ENCODE measurements at places on chromosomes 7 and 10.

DNA sequence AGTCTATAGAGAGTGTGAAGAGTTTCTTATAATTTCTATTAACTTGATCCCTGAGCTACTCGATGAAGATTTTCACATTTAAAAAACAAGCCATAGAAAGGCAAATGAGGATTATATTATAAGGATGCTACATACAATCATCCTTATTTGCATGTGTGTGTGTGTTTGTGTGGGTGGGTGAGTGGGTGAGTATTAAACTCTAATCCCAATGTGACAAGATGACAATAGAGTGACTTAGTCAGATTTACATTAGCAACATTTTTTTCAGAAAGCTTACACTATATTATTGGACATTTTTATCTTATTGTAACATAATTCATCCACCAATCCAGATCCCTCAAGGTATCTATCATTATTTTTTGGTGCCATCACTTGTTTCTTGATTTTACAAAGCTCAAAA lies 331.7 kb downstream of the SORCS1 start:
- DNase-seq = no peak

GRCh38 chr7:125899577-125899976 lies 970.0 kb upstream of the POT1 start:
- no peak for DNase-seq

DNA sequence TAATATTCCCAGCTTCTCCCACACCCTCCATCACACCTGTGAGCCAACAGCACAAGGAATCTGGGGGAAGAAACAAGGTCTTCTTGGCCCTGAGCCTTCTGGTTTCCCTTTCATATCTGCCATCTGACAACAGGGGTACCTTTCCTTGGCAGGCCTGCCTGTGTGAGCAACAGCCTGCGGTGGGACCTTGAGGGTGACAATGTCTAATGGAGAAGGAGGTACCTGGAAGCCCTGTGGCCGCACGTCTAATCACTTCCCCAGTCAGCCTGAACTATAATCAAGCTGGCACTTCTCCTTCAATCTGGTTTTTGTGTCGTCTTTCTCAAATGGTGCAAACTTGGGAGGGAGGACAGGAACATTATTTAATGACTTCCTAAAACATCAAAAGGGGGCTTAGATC lies 41.2 kb downstream of the NRCAM start:
- DNase-seq = no peak

DNA sequence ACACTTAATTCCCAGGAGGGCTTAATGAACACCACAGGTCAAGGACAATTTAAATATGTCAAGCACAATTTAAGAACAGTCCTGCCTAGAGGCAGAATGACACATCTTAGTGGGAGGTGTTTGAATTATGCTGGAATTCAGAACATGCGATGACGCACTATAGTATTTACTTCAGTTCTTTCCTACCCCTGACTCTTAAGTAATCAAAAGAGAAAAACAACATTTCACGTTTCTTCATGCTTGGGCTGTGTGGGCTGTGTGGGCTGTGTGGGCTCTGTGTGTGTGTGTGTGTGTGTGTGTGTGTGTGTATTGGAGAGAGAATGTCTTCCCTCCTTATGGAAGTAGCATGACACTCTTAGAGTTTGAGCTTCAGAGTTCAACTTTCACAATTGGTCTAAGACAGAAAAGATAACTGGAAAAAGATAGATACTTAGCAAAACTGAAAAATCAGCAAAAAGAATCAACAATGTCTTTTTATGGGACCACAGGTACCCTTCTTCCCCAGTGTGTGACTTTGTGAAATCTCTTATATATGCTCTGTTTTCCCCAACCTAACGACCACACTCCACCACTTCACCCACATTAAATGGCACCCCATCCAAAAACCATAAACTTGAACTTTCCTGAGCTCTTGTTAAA lies 33.7 kb upstream of the CABCOCO1 start:
- peak; percentile 28 for DNase-seq

DNA sequence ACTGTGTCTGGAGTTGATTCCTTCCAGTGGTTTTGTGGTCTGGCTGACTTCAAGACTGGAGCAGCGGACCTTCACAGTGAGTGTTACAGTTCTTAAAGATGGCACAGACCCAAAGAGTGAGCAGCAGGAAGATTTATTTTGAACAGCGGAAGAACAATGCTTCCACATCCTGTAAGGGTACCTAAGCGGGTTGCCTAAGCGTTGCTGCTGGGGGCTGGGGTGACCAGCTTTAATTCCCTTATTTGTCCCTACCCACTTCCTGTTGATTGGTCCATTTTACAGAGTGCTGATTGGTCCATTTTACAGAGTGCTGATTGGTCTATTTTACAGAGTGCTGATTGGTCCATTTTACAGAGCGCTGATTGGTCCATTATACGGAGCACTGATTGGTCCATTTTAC lies 13.2 kb downstream of the AKR1B15 start:
- no peak for DNase-seq

GRCh38 chr10:112195224-112195623 lies 11.7 kb upstream of the GPAM start:
- no peak for DNase-seq

DNA sequence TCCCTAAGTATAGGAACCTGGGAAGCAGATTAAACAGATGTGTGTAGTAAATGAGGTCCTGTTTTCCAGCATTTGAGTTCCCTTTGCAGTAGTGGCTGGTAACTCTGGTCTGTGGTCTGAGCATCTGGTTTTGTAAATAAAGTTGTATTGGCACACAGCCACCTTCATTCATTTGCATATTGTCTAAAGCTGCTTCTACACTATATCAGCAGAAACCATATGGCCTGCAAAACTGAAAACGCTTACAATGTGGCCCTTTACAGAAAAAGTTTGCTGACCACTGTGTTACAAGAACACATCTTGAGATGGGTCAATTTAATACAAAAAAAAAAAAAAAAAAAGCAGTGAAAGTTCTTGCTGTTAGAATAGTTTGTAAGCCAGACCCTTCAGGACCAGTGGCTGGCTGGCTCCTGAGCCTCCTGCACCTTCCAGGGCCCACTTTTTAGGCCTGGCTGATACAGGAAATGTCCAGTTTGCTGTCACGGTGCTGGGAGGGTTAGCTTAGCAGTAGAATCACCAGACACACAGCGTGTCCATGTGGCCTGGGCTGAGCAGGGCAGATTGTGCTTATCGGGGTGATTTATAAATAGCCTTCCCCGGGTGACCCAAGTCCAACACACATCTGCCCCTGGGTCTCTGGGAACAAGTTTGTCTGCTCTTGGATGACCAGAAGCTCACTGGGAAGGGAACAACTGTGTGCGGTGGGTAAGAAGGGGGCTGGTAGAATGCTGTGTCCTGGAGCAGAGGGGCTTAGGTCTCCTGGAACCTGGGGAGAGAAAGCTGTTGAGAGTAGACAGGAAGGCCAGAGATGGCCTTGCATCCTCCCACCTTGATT lies 1.4 kb downstream of the C10orf71 start:
- DNase-seq = no peak

GRCh38 chr10:131812736-131813604 lies 87.8 kb upstream of the PPP2R2D start:
- DNase-seq = no peak

GRCh38 chr10:61183967-61184366 lies 240.0 kb upstream of the RHOBTB1 start:
- no peak for DNase-seq

DNA sequence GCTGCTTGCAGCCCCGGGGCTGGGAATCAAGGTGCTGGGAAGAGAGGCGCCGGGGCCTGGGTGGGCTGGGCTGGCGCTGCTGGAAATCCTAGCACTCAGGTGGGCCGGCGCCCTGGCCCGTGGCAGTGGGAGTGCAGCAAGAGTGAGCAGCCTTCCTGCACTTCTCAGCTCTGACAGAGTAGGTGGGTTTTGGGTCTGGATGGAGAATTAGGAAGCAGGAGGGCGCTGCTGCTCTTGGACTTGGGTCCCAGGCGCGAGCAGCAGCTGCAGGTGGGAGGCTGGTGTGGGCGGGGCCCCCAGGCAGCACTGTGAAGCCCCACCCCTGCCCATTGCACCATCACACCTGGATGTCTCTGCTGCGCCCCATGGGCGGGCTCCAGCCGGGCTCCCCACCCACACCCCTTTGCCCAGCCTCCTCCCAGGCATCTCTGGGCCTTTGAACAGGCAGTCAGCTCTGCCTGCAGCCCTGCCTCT lies 6.0 kb downstream of the BRI3 start:
- no peak for DNase-seq

GRCh38 chr7:1848013-1848640 lies 178.1 kb downstream of the ELFN1 start:
- no peak for DNase-seq

DNA sequence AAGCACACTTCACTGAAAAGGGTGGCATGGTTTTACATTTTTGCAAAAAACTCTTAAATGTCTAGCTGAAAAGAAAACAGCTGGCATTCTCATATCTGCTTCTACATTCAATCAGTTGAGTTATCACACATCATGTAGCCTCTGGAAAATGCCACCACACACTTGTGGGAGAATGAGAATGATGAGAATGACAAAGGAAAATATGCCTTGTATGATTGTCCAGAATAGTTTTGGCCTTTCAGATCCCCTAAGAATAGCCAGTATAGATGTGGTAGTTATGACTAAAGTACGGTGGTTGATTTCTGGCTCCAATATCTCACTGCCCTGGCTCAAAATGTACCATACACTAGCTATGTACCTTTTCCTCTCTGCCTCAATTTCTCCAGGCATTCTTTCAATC lies 30.2 kb upstream of the FRMD4A start:
- no peak for DNase-seq

DNA sequence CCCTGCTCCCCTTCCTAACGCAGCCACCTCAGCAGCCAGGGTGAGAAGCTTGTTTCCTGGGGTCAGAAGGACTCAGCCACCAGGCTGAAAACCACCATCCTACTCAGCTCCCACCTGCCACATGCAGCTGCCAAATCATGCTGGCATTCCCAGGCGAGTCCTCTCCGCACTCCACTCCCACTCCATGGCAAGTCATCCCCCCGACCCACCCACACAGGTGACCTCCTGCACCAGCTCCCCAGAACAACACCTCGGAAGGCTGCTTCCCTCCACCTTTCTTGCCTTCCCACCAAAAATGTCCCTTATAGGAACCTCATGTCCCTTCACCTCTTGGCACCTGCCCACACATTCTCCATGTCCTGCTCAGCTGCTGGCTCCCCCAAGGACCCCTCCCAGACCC lies 4.6 kb downstream of the PDAP1 start:
- DNase-seq = no peak

GRCh38 chr7:94154858-94155257 lies 150.7 kb upstream of the BET1 start:
- no peak for DNase-seq

DNA sequence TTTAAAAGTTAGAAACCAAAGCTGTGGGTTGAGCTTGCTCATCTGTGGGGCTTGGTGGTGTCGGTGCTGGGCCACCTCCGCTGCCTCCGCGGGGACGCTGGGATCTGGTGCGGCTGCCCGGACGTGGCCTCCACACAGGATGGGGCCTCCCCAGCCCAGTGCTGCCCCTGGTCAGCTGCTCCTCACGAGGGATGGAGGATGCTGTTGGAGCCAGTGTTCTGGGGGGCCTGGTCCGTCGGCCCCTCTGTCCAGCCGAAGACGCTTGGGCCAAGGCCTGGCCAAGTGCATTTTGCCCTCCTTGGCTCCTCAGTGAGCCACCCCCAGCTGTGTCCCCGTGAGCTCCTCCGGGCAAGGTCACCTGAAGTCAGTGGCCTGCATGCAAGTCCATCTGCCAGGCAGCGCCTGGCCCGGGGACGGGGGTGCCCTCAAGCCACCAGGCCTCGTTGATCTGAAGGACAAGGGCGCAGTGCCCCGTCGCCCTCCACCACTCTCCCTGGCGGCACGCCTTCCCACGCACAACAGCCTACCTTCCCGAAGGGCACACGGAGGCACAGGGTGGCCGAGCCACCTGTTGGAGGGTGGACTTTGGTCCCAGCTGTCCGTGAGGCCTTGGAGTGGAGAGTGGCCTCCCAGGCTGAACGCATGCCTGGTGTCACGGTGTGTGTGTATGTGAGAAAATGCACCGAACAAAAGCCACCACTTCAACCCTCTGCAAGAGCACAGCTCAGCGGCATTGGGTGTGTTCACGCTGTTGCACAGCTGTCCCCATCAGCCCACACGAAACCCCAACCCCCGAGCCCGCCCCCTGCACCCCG lies 27.3 kb downstream of the KNDC1 start:
- no peak for DNase-seq

DNA sequence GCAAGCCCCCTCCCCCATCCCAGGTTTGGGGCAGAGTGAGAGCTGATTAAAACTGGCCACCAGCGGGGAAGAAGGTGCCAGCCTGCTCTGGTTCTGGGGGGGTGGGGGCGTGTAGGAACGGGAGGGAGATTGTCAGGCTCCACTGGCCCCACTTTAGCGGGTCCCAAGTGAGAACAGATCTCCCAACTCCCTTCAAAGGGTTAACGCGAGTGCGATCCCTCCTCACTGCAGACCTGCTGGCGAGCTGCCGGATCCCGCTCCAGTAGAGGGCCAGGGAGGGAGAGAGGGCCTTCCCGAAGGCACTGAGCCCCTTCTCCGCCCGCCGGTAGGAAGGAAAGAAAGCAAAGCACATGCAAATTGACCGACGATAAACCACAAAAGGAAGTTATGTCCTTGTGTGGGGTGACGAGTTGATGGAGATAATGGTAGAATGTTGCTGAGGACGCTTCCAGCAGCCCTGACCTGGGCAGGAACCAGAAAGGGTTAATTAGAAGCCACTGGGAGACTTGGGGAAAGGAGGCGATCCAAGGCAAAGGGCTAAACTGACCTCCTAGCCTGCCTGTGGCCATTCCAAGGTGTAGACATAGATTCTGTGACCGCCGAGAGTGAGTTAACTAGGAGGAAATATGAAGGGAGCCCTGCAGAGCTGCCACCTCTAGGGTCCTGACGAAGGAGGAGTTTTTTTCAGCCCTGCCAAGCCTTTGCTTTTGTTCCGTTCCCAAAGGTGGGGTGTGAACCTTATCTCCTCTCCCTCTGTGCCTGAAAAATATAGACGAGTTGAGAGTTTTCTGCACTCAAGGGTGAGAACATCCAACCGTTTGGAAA lies 1.5 kb downstream of the NRG3 start:
- no peak for DNase-seq

- no peak for DNase-seq
Measured at GRCh38 chr10:122236690-122237306, 34.3 kb upstream of the BTBD16 start.

DNA sequence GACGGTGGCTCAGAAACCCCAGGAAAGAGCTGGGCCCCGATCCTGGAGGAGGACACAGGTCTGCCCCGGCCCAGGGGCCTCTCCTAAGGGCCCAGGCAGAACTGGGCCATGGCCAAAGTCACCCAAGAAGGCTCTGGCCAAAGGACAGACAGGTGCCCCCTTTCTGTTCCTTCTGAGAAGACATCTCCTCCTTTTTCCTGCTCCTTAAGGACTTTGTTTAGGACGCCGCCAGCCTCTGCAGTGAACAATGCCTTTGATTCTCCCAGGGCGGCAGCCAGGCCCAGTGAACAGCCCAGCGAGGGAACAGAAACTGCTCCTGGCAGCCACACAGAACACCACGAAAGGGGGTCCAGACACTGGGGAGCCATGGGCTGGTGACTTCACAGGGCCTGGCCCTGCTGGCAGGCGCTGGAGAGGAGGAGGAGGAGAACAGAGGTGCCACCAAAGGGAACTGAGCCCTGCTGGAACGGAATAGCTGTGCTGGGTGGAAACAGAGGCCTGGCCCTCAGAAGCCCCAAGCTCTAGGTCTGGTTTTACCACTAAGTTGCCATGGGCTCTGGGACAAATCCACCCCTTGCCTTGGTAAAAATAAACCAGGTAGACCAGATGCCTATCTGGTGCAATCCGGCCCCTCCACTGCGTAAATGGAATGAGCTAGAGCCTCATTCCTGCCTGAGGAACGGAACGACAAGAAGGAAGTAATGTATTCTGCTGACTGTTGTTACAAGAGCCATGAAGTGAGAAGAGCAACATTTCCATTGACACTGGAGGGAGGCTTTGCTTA lies 163.3 kb upstream of the RHEB start:
- no peak for DNase-seq

GRCh38 chr7:8018961-8019360 lies 50.4 kb downstream of the GLCCI1 start:
- no peak for DNase-seq
